ENCODE measurements at places on chromosomes 6 and 20. TPM values are rescaled to one million over a fixed set of nuclear protein-coding genes. Genes with fewer than 3 reads are reported as not detected.

GRCh38 chr6:148392671-148393070 lies 50.0 kb downstream of the SASH1 start:
- no peaks in the 10 kb centered on the region for H3K4me1 ChIP-seq
- no peak for DNase-seq
- H3K36me3 ChIP-seq: no peaks in the 10 kb centered on the region
- no peak overlapping the region for H3K27ac ChIP-seq
- no peak overlapping the region for H3K4me3 ChIP-seq

Gene NFATC2
- 22.3 TPM for polyA plus RNA-seq

GRCh38 chr20:51360451-51361201 lies 181.9 kb downstream of the NFATC2 start:
- H3K27ac ChIP-seq: no peak overlapping the region
- no peak overlapping the region for H3K4me3 ChIP-seq

DNA sequence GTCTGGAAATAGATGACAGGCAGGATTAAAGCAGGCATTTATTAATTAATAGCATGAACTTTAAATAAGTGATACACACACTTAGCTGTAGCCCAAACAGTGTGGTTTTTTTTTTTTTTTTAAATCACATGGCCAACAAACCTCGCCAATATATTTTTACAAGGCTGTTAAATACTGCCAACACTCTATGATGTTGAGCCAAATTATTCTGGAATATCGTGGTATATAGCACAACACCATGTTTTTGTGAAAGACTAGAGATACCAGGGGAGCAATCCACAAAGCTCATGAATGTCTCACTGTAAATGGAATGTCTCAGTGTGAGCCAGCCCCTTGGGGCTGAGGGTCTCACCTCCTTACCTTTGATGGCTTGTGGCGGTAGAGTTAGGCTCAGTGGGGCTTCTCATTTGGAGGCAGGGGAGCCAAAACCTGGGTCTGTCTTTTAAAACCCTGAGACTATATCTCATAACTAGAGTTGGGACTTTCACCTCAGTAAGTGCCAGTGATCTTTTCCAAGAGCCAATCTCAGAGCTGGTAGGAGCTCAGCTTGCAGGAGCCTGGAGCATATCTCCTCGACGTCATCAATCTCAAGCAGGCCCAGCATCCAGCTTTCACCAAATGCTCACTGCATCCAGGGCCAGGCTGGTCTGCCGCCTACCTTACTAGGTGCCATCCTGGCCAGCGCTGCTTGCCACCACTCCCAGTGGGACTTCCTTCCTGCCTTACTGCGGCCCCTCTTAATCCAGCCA lies 78.5 kb upstream of the FAM184A start:
- DNase-seq: no peak
- no peak overlapping the region for H3K27ac ChIP-seq
- no peaks in the 10 kb centered on the region for H3K27me3 ChIP-seq
- H3K36me3 ChIP-seq: no peaks in the 10 kb centered on the region

Gene PTCHD4
- polyA plus RNA-seq: 0.70 TPM

Gene CD24
- 135 TPM for polyA plus RNA-seq

DNA sequence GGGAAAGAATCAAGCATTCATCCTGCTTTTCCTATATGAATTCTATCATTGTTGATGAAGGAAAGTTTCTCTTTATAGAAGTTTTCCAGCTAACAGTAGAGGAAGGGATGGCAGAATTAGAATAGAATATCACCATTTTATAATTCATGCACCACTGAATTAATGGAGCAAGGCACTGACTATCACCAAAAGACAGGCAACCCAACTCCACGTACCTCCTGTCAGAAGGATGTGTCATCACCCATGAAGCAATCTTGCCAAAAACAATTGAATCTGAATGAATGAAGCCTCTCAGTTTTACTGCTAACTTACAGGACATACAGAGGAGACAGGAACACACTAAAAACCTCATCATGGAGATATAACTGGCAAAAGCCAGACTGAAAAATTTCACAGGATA lies 122.4 kb downstream of the NFATC2 start:
- no peaks in the 10 kb centered on the region for H3K27me3 ChIP-seq
- H3K4me3 ChIP-seq: no peak overlapping the region
- H3K4me1 ChIP-seq: no peaks in the 10 kb centered on the region
- DNase-seq: no peak

Data from large intestine (tissue), 12 donors.